Renal cortex interstitium (tissue), 15 donors: ENCODE measurements at places on chromosomes 12 and 14. TPM values are rescaled to one million over a fixed set of nuclear protein-coding genes. Genes with fewer than 3 reads are reported as not detected.

- DNase-seq = no peak
These were observed 597.1 kb downstream of the RPL10L start for GRCh38 chr14:46054526-46054925.

DNA sequence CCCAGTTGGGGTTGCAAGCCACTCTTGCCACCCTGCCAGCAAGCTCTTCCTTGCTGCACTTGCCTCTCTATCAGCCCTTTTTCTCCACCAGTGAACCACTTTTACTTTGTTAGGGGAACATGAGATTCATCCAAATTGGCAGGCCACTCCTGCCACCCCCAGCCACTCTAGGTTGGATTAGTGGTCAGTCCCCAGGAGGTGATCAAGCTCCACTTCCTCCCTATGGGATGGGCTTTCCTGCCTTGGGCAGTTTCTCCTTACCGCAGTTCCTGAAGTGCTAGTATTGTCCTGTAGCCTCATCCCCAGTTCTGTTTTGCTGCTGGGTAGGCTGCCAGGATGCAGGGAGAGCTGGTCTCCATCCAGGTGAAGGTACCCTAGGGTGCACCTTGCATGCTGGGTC, 104.5 kb downstream of the ALG10 start:
- DNase-seq = no peak

- DNase-seq = no peak
These were observed 125.6 kb downstream of the FOXN3 start for GRCh38 chr14:89291351-89291940.

DNA sequence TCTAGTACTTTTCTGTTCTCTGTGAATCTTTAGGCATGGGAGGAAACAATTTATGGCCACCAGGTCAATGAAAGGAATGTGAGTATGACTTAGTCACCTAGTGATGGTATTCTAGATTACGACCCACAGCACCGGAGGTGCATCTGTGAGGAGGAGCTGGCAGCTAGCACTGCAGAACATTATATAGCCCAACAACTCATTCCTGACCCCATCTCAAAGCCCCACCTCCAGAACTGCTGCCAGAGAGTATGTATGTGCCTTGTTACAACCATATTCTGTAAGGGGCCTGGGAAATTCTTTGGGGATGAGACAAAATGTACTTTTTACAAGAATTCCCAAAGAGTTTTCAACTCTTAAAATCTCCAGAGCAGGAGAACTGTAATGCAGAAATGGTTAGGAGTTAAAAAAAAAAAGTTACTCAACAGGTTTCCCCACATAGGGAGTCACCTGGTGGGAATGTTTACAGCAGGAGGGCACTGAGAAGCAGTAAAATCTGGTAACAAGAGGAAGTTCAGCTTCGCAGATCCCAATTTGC, 34.9 kb upstream of the CERS5 start:
- DNase-seq = no peak

- DNase-seq = no peak
These were observed 979.4 kb downstream of the GALC start for GRCh38 chr14:87013583-87013982.

Gene KRT2
- not detected for polyA plus RNA-seq

DNA sequence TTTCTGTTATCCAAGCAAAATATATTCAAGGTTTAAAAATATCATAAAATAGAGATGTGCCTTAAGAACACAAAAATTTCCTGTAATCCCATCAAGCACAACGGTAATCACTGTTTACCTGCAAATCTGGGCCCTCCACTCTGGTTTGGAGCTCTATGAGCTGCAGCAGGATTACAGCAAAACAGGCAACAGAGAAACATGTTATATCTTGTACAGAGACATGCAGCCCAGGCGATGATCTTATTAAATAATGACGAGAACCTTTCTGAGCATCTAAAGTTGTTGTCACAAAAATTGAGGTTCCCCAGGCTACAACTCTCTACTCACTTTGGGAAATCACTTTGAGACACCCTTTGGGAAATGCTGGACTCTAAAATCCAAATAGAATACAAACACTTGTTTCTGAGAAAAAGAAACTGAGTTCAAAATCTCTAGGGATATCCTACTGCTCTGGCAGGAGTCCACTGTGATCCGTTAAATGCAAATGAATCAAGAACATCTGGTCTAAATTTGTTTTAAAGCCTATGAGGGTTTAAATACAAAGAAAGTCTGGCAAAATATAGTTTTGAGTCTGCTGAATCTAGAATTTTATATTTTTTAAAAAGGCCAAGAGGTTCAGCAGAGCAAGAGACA, 36.3 kb downstream of the STON2 start:
- no peak for DNase-seq

Gene FAM222A
- 6.1 TPM for polyA plus RNA-seq

DNA sequence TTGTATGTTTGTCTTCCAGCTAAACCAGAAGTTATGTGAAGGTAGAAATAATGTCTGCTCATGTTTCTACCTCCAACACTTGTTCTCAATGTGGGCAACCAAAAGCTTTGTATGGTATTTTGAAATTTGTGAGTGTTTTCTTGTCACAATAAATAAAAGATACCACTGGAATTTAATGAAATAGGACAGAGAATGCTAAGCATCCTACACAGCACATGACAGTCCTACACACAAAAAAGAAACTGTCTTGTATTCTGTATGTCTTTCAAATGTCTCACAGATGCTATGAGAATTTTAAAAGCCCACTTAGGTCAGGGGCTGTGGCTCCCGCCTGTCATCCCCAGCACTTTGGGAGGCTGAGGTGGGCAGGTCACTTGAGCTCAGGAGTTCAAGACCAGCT, 68.9 kb downstream of the RALGAPA1 start:
- no peak for DNase-seq

GRCh38 chr12:87766044-87766443, 263.2 kb downstream of the C12orf50 start:
- no peak for DNase-seq

- DNase-seq = no peak
These were observed 209.0 kb upstream of the FBXO33 start for GRCh38 chr14:39641224-39641623.

Gene SMCO3
- 2.2 TPM for polyA plus RNA-seq

DNA sequence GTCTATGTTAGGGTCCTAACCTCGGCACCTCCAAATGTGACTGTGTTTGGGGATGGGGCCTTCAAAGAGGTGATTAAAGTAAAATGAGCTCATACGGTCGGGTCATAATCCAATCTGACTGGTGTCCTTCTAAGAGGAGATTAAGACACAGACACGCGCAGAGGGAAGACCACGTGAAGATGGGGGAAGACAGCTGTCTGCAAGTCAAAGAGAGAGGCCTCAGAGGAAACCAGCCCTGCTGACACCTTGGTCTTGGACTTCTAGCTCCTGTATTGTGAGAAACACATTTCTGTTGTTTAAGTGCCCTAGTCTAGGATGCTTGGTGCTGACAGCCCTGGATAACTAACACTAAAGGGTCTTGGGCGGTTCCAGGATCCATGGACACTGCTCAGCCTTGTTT, 109.6 kb downstream of the DICER1 start:
- DNase-seq = no peak

Gene PELI2
- polyA plus RNA-seq = 22.1 TPM

Gene SERPINA5
- 12.9 TPM for polyA plus RNA-seq

Gene CCDC184
- 0.60 TPM for polyA plus RNA-seq

Gene MYF6
- 0.20 TPM for polyA plus RNA-seq

DNA sequence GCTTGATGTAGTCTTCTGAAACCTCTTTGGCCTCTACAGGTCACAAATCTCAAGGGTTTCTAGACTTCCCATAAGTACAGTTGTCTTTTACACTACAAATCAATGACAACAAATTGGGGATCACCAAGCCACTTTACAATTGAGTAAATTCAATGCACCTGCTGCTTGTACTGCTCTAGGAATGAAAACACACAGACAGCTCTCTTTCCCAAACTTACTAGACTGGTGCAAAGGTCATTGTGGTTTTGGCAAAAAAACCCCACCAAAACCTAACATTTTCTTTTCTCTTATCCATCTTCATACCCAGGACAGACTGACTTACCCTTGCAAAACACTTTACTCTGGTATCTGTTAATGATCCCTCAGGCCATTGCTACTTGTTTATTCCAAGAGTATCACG, 2.7 kb downstream of the M6PR start:
- DNase-seq = no peak

DNA sequence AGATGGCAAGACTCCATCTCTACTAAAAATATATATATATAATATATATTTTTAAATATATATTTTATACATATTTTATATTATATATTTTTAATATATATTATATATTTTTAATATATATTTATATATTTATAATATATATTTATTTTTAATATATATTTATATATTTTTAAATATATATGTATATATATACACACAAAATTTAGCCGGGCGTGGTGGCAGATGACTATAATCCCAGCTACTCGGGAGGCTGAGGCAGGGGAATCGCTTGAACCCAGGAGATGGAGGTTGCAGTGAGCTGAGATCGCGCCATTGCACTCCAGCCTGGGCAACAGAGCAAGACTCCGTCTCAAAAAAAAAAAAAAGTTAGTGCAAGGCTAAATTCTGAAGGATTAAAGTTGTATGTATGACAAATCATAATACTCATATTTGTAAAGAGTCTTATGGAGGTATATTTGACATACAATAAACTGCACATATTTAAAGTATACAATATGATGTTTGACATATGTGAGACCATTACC, 7.7 kb upstream of the TDG start:
- no peak for DNase-seq

Gene NR1H4
- polyA plus RNA-seq = 11.9 TPM

- DNase-seq = no peak
These were observed 138.4 kb downstream of the ADGRD1 start for GRCh38 chr12:131091976-131092691.

Gene GDF3
- polyA plus RNA-seq = 0.83 TPM

DNA sequence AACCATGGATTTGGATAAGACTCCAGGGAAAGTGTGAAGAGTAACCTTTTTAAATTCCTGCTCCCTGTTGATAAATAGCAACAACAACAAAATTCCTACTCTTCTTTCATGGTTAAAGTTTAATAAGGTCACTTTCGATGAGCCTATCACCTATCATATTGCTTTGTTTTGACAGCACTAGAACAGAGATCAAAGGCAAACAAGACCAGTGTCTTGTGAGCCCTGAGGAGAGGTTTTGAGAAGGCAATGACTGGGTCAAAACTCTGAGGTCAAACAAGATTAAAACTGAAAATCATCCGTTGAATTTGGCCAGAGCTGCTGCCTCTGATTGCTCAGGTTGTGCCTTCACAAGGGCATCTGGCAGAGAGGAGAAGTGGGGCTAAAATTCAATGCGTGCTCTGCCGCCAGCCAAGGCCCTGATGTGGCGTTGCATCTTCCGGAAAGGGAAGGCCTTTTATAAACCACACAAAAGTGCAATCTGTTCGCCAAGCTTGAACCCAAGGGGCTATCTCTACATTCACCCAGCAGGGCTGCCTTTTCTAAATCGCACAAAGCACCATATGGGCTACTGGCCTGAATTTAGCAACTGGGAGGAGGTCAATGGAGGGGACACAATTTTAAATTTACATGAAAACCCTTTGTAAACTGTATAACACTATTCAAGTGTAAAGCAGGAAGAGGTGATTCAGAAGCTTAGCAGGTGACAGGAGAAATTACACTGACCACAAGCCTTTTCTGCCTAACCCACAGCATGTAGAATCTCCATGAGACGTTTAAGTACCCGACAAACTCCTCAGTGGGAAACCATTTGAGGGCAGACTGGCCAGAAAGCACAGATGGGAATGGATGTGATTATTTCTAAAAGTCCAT, 140.8 kb downstream of the DAD1 start:
- no peak for DNase-seq

GRCh38 chr12:57226588-57227314, 2.8 kb upstream of the SHMT2 start:
- DNase-seq = no peak

DNA sequence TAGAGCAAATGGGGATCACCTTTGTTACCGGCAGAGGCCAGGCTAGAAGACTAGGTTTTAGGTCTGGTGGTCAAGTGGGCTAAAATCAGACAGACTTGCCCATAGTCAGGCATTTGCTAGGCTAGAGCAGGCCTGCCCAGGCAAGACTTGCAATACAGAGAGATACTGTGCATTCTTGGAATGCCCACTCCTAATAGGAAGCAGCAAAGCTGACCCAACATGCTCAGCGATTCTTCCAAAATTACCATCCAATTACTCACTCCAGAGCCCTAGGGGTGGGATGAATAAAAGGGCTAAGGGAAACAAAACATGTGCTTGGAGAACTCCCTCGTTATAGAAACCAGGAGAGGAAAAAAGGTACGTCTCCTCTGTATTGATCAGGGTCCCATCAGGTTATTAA, 187.8 kb upstream of the AMIGO2 start:
- DNase-seq = no peak
